ENCODE measurements at places on chromosomes 1 and 21.

GRCh38 chr1:156419854-156420204 lies 50.8 kb downstream of the RHBG start:
- no peak overlapping the region for H3K27ac ChIP-seq
- peak; percentile 10 for DNase-seq
- H3K27me3 ChIP-seq = peaks cover 86% of the 10 kb centered on the region
- peak overlapping the region; percentile 1 for H3K4me3 ChIP-seq

GRCh38 chr1:2036287-2036686 lies 13.9 kb upstream of the PRKCZ start:
- H3K27ac ChIP-seq = no peak overlapping the region
- no peaks in the 10 kb centered on the region for H3K4me1 ChIP-seq
- H3K27me3 ChIP-seq = no peaks in the 10 kb centered on the region
- DNase-seq = no peak
- H3K36me3 ChIP-seq = no peaks in the 10 kb centered on the region

DNA sequence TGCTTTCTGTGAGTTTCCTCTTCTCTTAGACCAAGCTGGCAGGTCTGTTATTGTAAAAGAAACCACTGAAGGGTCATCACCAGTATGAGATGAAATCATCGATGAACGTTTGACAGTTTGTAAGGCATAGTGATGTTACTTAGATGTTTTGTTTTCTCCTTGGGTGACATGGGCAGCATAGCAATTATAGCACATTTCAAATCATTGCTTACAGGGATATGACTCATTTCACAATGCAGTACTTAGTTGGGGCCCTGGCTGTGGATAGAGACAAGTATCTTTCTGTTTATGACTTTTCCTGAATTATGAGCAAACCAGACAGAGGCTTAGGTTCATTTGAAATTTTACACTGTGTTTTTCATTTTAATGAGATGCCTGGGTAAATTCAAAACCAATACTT lies 313.0 kb downstream of the RWDD3 start:
- H3K4me1 ChIP-seq = no peaks in the 10 kb centered on the region
- no peak overlapping the region for H3K4me3 ChIP-seq
- H3K27ac ChIP-seq = no peak overlapping the region
- H3K36me3 ChIP-seq = no peaks in the 10 kb centered on the region

DNA sequence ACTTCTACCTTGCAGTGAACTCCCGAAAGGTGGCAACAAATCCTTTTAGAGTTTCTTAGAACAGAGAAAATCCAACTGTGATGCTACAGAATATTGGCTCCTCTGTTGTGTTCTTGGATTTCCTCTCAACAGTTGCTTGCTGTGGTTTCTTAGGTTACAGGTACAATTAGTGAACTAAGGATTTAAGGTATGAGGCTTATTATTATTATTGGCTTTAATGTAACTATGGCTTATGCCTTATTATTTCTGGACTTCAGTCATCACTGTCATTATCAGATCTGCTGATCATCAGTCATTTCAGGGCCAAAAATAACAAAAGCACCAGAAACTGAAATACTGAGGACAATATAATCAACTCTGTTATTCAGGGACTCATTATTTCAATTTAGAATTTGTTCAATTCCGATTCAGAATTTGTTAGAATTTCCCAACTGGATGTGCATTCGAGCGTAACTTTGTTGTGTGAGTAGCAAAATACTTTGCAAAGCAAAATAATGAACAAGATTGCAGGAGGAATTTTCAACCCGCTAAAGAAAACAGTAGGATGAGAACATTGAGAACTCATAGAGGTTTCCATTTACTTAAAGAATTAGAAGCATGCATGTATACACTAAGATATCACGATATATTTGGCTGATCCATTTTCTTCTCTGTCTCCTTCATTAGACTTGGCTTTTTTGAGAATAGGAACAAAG lies 65.5 kb upstream of the AK4 start:
- no peak overlapping the region for H3K4me3 ChIP-seq
- H3K27ac ChIP-seq = no peak overlapping the region
- H3K27me3 ChIP-seq = no peaks in the 10 kb centered on the region
- peaks cover 7% of the 10 kb centered on the region for H3K4me1 ChIP-seq
- no peak for DNase-seq
- H3K36me3 ChIP-seq = no peaks in the 10 kb centered on the region

- H3K36me3 ChIP-seq = no peaks in the 10 kb centered on the region
- no peak for DNase-seq
- H3K4me1 ChIP-seq = no peaks in the 10 kb centered on the region
- H3K27ac ChIP-seq = no peak overlapping the region
Measured at GRCh38 chr1:48610628-48611542, 138.9 kb upstream of the SPATA6 start.

DNA sequence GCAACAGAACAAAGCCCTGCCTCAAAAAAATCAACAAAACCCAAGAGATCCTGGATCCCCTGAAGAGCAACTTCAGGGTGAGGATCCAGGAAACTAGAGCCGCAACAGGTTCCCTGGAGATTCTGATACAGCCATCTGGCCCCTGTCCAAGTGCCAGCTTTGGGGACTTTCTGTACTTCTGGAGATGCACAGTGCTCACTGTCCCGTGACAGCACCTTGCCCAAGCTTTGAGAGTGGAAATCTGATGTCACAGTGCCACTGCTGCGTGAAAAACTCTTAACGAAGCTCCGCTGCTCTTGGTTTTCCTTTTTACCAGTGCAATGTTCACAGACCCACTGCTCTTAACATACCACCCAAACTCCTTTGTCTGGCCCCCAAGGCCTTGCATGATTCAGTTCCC lies 26.3 kb downstream of the STK40 start:
- H3K27ac ChIP-seq = peak overlapping the region; percentile 81
- H3K4me3 ChIP-seq = no peak overlapping the region
- H3K4me1 ChIP-seq = peaks cover 8% of the 10 kb centered on the region
- peaks cover 51% of the 10 kb centered on the region for H3K36me3 ChIP-seq
- H3K27me3 ChIP-seq = no peaks in the 10 kb centered on the region

DNA sequence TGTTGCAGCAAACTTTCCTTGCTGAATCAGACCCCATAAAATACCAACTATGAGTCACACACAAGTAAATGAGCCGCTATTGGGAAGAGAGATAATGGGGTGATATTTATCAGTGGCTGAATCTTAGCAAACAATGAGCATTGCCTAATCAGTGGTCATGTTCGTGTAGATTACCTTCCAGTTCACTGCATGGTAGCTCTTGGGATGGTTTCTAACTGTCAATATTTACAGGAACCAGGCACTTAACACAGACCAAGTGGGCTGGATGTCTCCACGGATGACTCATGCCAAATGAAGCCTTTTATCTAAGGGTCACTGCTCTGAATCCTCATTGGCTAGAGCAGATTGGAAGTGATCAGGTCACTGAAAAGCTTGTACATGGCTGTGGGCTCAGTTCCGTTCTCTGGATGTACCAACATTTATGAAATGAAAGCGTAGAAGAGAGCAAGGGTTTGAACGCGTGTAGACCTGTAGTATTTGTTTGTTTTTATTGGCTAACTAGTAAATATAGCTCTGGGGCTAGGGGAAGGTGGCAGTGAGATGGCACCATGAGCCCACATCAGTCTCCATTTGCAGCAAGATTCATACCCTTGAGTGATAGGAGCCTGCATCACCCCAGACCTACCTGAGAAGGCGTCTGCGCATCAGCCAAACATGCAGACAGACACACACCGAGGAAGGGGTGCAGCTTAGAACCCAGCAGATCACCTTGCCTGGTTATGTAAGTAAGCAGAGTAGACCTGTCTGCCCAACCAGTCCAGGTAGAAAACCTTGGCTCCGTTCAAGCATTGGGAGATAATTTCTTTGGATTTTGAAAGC lies 153.3 kb downstream of the TOMM20 start:
- H3K27me3 ChIP-seq = no peaks in the 10 kb centered on the region
- peaks cover 87% of the 10 kb centered on the region for H3K4me1 ChIP-seq
- peaks cover 52% of the 10 kb centered on the region for H3K36me3 ChIP-seq
- peak overlapping the region; percentile 85 for H3K27ac ChIP-seq

GRCh38 chr1:4060850-4061249 lies 160.8 kb upstream of the C1orf174 start:
- no peaks in the 10 kb centered on the region for H3K4me1 ChIP-seq
- no peak overlapping the region for H3K27ac ChIP-seq
- no peaks in the 10 kb centered on the region for H3K27me3 ChIP-seq
- DNase-seq = no peak
- H3K36me3 ChIP-seq = no peaks in the 10 kb centered on the region
- H3K4me3 ChIP-seq = no peak overlapping the region

- no peaks in the 10 kb centered on the region for H3K27me3 ChIP-seq
- no peak overlapping the region for H3K27ac ChIP-seq
- no peaks in the 10 kb centered on the region for H3K4me1 ChIP-seq
- H3K4me3 ChIP-seq = no peak overlapping the region
Measured at GRCh38 chr21:28257276-28257675, 735.4 kb downstream of the LTN1 start.

- no peak overlapping the region for H3K27ac ChIP-seq
- no peaks in the 10 kb centered on the region for H3K36me3 ChIP-seq
- H3K27me3 ChIP-seq = no peaks in the 10 kb centered on the region
Measured at GRCh38 chr1:201713086-201713810, 115.7 kb upstream of the IPO9 start.

- no peak overlapping the region for H3K27ac ChIP-seq
- H3K4me1 ChIP-seq = peaks cover 22% of the 10 kb centered on the region
- no peak for DNase-seq
- H3K36me3 ChIP-seq = no peaks in the 10 kb centered on the region
Measured at GRCh38 chr1:151542710-151543129, 2.6 kb downstream of the TUFT1 start.

GRCh38 chr1:12343823-12344487 lies 114.1 kb downstream of the VPS13D start:
- H3K4me3 ChIP-seq = no peak overlapping the region
- H3K27me3 ChIP-seq = no peaks in the 10 kb centered on the region
- peaks cover 53% of the 10 kb centered on the region for H3K4me1 ChIP-seq

GRCh38 chr1:3534803-3535637 lies 76.3 kb downstream of the MEGF6 start:
- no peak overlapping the region for H3K4me3 ChIP-seq
- H3K4me1 ChIP-seq = peaks cover 2% of the 10 kb centered on the region
- H3K36me3 ChIP-seq = no peaks in the 10 kb centered on the region

DNA sequence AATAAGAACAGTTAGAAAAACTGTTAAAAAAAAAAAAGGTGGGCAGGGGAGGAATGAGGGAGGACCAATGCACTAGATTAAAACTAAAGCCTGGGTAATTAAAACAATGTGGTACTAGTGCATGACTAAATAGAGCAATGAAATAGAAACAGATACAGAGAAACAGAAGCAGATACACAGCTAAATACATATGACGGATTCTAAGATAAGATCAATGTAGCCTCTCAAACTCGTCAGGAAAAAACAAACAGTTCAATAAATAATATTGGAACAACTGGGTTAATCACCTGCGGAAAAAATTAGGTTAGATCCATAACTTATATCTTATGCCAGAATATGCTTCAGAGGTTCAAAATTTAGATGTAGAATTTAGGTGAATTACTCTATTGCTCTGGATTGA lies 68.2 kb downstream of the ERO1B start:
- H3K36me3 ChIP-seq = no peaks in the 10 kb centered on the region
- DNase-seq = no peak
- no peak overlapping the region for H3K27ac ChIP-seq
- H3K27me3 ChIP-seq = no peaks in the 10 kb centered on the region

- no peaks in the 10 kb centered on the region for H3K27me3 ChIP-seq
- H3K27ac ChIP-seq = no peak overlapping the region
- H3K36me3 ChIP-seq = no peaks in the 10 kb centered on the region
- H3K4me3 ChIP-seq = no peak overlapping the region
Measured at GRCh38 chr1:18360251-18360650, 120.5 kb upstream of the KLHDC7A start.

DNA sequence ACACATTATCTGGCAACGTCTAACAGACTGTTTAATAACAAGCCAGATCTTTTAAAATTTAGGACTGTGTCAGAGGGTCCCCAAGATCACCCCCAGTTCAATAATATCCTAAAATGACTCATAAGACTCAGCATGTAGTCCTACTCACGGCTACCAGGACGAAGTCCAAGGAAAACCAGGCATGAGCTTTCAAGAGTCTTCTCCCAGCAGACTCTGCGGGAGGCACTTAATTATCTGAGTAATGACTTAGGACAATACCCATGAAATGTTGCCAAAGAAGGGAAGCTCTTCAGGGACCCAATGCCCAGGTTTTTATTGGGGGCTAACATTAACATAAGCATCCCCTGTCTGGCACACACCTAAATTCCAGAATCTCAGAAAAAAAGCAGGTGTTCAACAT lies 7.0 kb downstream of the HFM1 start:
- peaks cover 37% of the 10 kb centered on the region for H3K27me3 ChIP-seq
- no peaks in the 10 kb centered on the region for H3K36me3 ChIP-seq
- H3K4me3 ChIP-seq = no peak overlapping the region
- no peaks in the 10 kb centered on the region for H3K4me1 ChIP-seq
- no peak overlapping the region for H3K27ac ChIP-seq

DNA sequence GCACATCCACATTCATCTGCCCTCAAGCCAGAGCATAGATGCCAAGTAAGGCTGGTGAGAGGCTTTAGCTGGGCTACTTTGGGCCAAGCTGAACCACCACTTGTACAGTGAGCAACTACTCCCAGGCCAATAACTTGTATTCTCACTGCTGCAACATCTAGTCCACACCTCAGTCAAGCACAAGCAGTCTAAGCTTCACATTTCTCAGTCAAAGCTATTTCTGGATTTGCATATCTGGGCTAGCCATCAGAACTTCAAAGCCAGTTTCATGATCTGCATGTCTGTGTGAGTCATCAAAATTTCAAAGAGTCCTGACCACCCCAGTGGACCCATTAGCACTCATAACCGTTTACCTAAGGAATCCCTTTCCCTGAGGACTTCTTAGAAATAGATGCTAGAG lies 77.7 kb upstream of the DIRAS3 start:
- DNase-seq = no peak
- no peaks in the 10 kb centered on the region for H3K4me1 ChIP-seq
- no peaks in the 10 kb centered on the region for H3K36me3 ChIP-seq
- H3K27me3 ChIP-seq = no peaks in the 10 kb centered on the region
- H3K4me3 ChIP-seq = no peak overlapping the region

GRCh38 chr1:206898915-206899431 lies 1.7 kb downstream of the IL24 start:
- peaks cover 32% of the 10 kb centered on the region for H3K4me1 ChIP-seq
- H3K27me3 ChIP-seq = no peaks in the 10 kb centered on the region
- H3K4me3 ChIP-seq = no peak overlapping the region
- H3K36me3 ChIP-seq = peaks cover 14% of the 10 kb centered on the region
- no peak overlapping the region for H3K27ac ChIP-seq

- no peaks in the 10 kb centered on the region for H3K27me3 ChIP-seq
- H3K4me3 ChIP-seq = no peak overlapping the region
- no peak for DNase-seq
- H3K27ac ChIP-seq = no peak overlapping the region
- H3K36me3 ChIP-seq = no peaks in the 10 kb centered on the region
Measured at GRCh38 chr1:2864203-2864905, 62.9 kb upstream of the TTC34 start.

- no peaks in the 10 kb centered on the region for H3K27me3 ChIP-seq
- H3K27ac ChIP-seq = peak overlapping the region; percentile 98
- H3K4me3 ChIP-seq = peak overlapping the region; percentile 90
- H3K36me3 ChIP-seq = peaks cover 43% of the 10 kb centered on the region
- peaks cover 27% of the 10 kb centered on the region for H3K4me1 ChIP-seq
Measured at GRCh38 chr1:185318431-185319138, 1.5 kb upstream of the IVNS1ABP start.

- H3K4me3 ChIP-seq = no peak overlapping the region
- no peaks in the 10 kb centered on the region for H3K36me3 ChIP-seq
- no peak overlapping the region for H3K27ac ChIP-seq
- no peak for DNase-seq
- peaks cover 14% of the 10 kb centered on the region for H3K4me1 ChIP-seq
Measured at GRCh38 chr1:211589782-211590721, 11.1 kb upstream of the SLC30A1 start.

Data from activated T-helper 2 cell treated with anti-CD3 and anti-CD28 coated beads, Interferon-gamma antibody, Interleukin-2, Interleukin-4, amounts not matched to agents 10 μg/mL and 5 μg/mL and 100 μg/mL, durations not matched to agents 14 hours and 24 hours and 36 hours (primary cell).